NCI-H510A (cell line): ENCODE measurements at places on chromosomes 2 and 18.

DNA sequence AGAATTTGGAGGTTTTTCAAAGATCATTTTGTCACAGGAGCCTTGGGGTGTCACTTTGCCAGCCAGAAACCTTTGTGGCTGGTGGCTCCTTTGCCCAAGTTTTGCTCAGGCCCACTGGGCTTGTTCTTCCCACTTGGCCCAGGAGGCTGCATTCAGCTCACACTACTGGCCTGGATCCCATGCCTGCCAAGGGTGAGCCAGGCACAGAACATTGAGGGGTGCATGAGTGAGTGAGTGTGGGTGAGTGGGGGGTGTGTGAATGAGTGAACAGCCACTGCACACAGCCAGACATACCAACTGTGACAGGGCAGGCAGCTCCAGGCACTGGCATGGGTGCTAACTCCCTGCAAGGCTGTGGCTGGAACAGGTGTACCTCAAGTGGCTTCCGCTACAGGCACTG, 39.6 kb downstream of the FAM171B start:
- no peak for DNase-seq

- peak; percentile 57 for DNase-seq
These were observed 542 bp downstream of the PGAP1 start for GRCh38 chr2:196925768-196926561.

GRCh38 chr18:63965716-63966330, 4.1 kb upstream of the SERPINB8 start:
- no peak for DNase-seq

DNA sequence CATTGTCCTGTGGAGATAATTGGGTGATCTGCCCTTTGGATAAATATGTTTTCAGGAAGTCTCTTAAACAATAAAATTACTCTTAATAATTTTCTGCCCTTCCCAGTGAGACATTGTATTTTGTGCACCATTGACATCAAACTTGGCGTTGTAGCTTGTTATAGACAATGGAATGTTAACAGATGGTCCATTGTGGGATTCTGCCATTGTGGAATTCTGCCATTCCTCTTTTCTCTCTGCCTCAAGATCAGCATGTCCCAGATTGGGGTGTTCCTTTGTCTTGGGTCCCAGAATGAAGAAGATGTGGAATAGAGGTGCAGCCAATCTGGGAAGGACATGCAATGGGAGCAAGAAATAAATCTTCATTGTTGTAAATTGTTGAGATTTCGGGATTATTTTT, 15.1 kb upstream of the LDAH start:
- DNase-seq = no peak

- no peak for DNase-seq
These were observed 13.9 kb downstream of the STON1 start for GRCh38 chr2:48543895-48544294.

- DNase-seq = no peak
These were observed 45.8 kb upstream of the RBM44 start for GRCh38 chr2:237752761-237753165.

- no peak for DNase-seq
These were observed 7.2 kb upstream of the NEU4 start for GRCh38 chr2:241801611-241802420.

DNA sequence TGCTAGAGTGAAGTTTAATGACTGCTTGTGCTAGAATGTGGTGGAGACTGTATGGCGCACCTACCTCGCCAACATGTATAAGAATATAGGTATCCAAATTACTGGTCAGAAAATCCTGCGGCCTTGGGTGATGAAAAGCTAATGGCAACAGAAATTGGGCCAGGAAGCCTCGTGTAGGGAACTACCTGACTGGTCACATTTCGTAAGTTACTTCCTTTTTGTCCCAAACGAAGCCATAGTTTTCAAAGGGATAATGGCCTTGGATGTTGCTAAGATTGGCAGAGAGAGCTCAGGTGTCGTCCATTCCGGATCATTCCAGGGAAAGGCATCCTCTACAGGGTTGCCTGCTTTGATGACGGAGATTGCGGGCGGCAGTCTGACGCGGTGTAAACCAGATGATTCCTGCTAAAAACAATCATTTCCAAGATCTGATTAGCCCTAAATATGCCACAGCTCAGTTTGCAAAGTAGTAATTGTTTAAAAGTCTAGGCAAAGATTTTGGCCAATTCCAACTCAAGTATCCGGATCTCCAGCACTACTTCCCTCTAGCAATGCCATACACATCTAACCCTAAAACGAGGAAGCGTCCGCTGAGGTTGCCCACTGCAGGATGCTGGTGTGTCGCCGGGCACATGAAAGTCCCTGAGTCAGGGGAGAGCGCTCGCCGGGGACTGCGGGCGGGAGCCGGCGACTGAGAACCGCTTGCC, 708 bp upstream of the MALT1 start:
- DNase-seq = peak; percentile 2

GRCh38 chr2:72198532-72199241, 51.0 kb upstream of the CYP26B1 start:
- no peak for DNase-seq

DNA sequence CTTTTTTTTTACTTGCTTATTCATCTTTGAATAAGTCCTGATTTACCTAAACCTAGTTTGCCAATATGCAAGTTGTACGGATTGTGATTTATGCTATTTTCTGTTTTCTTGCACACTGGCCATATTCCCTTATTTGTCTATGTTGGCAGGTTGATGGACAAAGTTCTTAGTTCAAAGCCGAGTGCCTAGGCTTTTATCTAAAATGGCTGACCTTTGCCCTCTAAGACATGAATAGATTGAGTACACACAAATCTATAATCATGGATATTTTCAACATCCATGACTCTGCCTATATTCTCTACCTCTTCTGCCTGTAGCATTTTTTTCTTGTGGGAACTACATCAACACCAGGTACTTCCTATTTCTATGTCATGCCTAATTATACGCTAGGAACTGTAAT, 171.7 kb downstream of the TMEFF2 start:
- no peak for DNase-seq

GRCh38 chr2:32942793-32943485, 3.8 kb upstream of the LTBP1 start:
- DNase-seq = no peak

GRCh38 chr18:11587846-11588245, 21.6 kb upstream of the SLC35G4 start:
- no peak for DNase-seq
